ENCODE measurements at places on chromosomes 2 and 18. TPM values are rescaled to one million over a fixed set of nuclear protein-coding genes. Genes with fewer than 3 reads are reported as not detected.

- peaks cover 5% of the 10 kb centered on the region for H3K4me1 ChIP-seq
- no peaks in the 10 kb centered on the region for H3K27me3 ChIP-seq
- H3K27ac ChIP-seq: no peak overlapping the region
- no peak overlapping the region for H3K4me3 ChIP-seq
These were observed 147.1 kb downstream of the PIEZO2 start for GRCh38 chr18:11002277-11002676.

DNA sequence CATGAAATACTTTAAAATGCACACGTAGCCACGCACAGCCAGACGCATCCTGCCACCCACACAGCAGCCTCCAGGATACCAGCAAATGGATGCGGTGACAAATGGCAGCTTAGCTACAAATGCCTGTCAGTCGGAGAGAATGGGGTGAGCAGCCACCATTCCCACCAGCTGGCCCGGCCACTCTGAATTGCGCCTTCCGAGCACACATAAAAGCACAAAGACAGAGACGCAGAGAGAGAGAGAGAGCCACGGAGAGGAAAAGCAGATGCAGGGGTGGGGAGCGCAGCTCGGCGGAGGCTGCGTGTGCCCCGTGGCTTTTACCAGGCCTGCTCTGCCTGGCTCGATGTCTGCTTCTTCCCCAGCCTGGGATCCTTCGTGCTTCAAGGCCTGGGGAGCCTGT, 4.1 kb downstream of the INHBB start:
- peaks cover 18% of the 10 kb centered on the region for H3K4me1 ChIP-seq
- no peak for DNase-seq
- no peaks in the 10 kb centered on the region for H3K36me3 ChIP-seq
- H3K27ac ChIP-seq: no peak overlapping the region

DNA sequence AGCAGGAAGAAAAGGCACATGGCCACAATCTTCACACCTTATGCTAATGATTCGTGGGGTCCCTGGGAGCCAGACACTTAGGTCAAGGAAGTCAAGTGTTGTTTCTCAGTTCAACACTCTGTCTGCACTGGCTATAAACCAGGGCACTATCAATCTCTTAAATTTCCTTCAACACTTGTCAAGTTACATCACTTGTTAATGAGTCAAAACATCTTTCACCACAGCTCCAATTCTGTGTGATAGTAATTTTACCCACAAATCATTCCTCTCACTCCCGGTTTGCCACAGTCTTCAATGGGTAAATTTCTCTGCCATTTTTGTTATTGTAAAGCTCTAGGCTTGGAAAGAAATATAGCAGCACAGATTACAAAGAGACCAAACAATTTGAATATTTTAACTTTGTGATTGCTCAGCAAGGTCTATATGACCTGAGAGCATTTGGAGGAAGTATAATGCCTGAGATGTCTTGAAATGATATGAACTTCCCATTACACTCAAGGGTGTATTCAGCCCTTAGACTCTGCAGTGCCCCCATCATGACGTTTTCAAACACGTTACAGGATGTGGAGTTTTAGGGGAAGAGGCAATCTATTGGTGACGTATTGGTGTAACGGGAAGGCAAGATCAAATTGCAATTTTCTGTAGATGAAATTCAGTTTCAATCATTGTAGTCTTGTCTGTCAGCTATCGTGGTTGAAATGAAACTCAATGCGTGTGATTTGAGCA, 78.7 kb downstream of the ICOS start:
- H3K27me3 ChIP-seq: no peaks in the 10 kb centered on the region
- no peak overlapping the region for H3K4me3 ChIP-seq
- H3K4me1 ChIP-seq: peaks cover 2% of the 10 kb centered on the region
- H3K36me3 ChIP-seq: no peaks in the 10 kb centered on the region
- H3K27ac ChIP-seq: no peak overlapping the region
- no peak for DNase-seq

- no peak overlapping the region for H3K4me3 ChIP-seq
- H3K27me3 ChIP-seq: no peaks in the 10 kb centered on the region
- no peaks in the 10 kb centered on the region for H3K4me1 ChIP-seq
- no peaks in the 10 kb centered on the region for H3K36me3 ChIP-seq
These were observed 89.4 kb downstream of the ARHGAP15 start for GRCh38 chr2:143218621-143219020.

GRCh38 chr2:152254486-152254885, 78.9 kb upstream of the STAM2 start:
- DNase-seq: no peak
- no peak overlapping the region for H3K4me3 ChIP-seq
- H3K27ac ChIP-seq: no peak overlapping the region
- no peaks in the 10 kb centered on the region for H3K36me3 ChIP-seq
- no peaks in the 10 kb centered on the region for H3K4me1 ChIP-seq

- no peak for DNase-seq
- no peak overlapping the region for H3K4me3 ChIP-seq
- no peaks in the 10 kb centered on the region for H3K4me1 ChIP-seq
- H3K27ac ChIP-seq: no peak overlapping the region
These were observed 119.2 kb downstream of the SPP2 start for GRCh38 chr2:234169674-234170073.

Gene LHCGR
- total RNA-seq: 0.44 TPM
